Stimulated activated CD4-positive, alpha-beta T cell treated with anti-CD3 and anti-CD28 coated beads, Interleukin-1b, Interleukin-23, amount 100 ng/mL, for 1 hour (primary cell): ENCODE measurements at places on chromosomes 6 and 20.
A peak's percentile ranks its signal among the peaks of the same experiment; 100 is the strongest.

DNA sequence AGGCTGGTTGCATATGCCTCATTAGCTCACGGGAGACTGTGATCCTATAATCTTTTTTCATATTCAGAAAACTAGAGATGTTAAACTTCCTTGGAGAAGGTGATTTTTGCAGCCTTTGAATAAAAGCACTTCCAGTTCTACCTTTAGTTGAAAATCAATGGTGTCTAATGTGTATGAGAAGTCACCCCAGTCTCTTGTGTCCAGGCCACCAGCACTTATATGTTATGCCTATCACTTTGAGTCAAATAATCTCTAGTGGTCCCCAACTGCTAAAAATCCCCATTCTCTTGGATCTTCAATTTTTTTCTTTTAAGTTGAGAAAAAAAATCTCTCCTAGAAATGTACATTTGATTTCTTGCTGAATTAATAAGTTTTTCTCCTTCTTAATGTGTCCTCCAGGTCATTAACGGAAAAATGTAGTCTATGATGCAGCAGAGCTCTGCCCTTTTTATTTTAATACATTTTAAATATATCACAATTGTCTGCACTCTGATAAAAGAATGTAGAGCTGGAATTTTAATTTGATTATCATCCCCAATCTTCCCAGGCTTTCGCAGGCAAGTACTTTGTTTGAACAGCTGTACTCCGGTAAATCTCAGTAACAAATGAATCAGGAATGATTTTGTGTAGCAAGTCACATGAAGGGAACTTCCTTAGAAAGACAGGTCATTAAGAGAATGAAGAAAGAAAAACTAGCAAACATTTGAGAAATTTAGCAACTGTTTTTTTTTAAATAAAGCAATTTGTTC is 147.0 kb downstream of the SOX4 start:
- no peak for DNase-seq

- DNase-seq = no peak
These were observed 1.6 kb downstream of the DSP start for GRCh38 chr6:7542874-7543624.

- DNase-seq = no peak
These were observed 80.0 kb upstream of the GATA5 start for GRCh38 chr20:62555642-62556420.

DNA sequence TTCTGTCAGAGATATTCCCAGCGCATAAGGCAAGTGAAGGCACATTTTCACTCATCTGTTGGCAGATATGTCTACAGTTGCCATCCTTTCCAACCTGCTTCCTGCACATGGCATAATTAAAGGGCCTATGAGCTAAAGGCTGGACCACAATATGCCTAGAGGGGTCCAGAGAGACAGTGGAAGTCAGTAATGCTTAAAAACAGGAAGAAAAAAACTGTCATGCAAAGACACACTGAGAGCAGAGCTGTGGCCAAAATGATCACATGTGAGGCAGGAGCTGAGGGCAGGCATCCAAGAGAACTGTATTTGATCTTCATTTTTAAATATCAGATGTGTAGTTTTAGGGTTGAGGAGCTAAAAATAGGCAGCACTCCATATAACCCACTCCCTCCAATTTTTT is 125.0 kb upstream of the BACH2 start:
- no peak for DNase-seq

- no peak for DNase-seq
These were observed 92.8 kb downstream of the MRPL14 start for GRCh38 chr6:44034391-44034861.

DNA sequence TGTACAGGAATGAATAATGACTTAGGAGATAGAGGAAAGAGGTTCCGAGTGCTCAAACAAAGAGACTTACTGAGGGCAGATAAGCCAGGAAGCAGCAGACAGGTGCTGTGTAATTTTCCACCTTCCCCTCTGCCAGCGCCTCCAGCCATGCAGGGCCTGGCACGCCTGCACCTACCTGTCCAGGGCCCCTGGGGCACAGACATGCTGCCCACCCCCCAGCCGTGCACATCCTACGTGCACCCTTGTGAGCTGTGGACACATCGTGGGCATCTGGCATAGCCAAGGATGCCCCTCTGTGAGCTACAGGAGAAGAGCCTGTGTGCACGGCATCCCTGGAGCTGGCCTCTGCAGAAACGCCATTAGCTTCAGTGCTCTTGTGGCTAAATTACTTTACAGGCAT is 7.1 kb upstream of the SMOC2 start:
- no peak for DNase-seq

DNA sequence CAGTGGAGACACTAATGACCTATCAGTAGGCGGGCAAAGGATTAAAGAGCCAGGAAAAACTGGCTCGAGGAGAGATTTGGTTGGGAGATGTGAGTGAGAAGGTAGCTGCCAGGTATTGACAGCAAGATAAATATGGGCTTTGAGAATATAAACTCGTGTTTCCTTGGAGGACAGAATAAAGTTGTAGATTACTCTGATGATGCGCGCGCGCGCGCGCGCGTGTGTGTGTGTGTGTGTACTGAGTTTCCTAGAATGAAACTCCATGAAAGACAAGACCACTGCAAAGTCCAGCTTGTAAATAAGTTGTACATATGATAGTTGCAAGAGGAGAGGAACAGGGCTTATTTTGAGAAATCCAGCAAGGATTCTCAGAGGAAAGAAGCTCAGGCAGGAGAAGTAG is 13.3 kb upstream of the TREM2 start:
- DNase-seq = no peak

GRCh38 chr6:63644668-63645326 is 9.2 kb downstream of the PHF3 start:
- no peak for DNase-seq

DNA sequence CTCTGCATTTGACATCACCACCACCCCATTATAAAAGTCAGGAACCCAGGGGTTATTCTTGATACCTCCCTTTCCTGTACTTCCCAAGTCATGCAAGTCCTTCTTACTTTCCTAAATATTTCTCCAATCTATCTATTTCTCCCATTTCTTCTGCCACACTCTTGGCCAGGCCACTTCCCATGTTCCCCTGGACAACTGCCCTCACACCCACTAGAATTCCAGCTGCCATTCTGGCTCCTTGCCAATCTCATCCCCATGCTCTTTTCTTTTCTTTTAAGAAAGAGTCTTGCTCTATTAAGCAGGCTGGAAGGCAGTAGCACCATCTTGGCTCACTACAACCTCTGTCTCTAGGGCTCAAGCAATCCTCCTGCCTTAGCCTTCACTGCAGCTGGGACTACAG is 15.2 kb downstream of the DEFB132 start:
- no peak for DNase-seq

DNA sequence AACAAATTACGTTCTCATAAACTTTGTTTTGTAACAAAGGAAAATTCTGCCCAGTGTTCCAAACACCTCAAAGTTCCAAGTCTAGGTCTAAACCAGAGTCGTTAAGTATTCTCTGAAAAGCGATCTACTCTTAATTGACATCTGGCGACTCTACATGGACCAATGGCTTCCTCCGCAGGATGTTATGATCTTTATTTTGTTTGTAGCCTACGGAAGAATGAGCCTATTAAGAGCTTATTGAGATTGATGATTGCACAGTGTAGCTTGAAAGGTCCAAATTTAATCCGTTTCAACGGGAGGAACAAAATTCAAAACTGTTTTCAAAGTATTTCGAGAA is 61.1 kb downstream of the FAM217A start:
- no peak for DNase-seq

DNA sequence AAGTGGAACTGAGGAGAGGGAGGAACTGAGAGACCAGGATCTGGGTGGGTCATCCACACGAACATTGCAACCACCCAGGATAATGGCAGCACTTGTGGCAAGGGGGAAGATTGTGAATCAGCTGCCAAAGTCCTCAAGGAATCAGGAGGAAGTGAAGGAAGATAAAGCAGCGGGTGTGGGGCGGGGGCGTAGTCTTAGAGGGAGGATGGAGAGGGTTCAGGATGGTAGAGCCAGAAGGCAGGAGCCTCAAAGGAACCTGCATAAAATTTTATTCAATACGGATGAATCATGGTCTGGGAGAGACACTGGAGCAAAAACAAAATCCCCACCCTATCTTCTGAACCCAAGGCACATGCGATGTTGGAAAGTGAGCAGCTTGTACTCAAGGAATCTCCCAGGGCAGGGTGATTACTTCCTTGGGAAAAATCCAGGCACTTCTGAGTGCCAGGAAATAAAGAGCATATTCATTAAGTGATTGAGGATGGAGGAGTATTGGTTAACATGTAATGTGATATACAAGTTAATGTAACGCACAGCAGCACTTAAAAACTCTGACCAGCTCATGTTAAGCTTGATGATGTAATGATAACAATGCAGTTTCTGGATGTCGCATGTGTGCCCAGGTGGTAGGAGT is 82.0 kb upstream of the B3GAT2 start:
- DNase-seq = no peak

DNA sequence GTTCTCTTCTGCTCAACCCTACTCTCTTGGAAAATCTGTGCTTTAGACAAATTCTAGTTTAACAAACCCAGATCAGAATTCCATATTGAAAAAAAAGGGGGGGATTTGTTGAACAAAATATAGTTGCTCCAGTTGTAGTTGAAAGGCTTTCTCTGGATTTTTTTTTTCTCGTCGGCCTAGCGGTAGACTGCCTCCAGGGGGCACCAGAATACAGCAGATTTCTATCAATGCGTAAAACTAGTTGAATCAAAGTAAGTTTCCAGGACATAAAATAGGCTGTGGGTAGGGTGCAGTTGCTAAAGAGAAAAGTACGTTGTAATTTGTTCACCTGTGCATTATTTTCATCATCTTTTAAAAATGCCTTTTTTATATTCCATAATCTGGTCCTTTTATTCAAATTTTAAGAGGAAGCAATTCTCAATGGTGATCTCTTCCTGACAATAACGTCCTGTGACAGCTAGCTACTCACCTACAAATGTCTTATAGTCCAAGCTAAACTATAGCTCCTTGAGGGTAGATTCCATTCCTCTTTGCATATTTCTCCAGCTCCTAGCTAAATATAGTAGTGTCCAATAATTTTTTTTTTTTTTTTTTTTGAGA is 105.4 kb downstream of the PERP start:
- DNase-seq = peak; percentile 41

DNA sequence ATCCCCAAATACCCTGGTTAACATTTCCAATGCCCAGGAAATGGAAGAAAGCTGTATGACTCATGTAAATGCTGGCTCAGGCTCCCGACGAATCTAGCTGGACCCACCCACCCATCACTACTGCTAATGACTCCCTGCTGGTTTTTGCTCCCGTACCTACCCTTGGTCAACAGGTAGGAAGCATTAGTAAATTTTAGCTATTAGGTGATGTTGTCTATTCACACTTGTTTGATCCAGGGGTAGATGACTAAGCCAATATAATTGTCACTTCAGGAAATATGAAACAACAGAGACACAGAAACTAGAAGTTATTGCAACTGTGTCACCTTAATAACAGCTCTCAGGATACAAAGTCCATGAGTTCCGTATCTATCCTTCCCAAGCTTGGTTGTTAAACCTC is 94.4 kb upstream of the BEND6 start:
- no peak for DNase-seq

DNA sequence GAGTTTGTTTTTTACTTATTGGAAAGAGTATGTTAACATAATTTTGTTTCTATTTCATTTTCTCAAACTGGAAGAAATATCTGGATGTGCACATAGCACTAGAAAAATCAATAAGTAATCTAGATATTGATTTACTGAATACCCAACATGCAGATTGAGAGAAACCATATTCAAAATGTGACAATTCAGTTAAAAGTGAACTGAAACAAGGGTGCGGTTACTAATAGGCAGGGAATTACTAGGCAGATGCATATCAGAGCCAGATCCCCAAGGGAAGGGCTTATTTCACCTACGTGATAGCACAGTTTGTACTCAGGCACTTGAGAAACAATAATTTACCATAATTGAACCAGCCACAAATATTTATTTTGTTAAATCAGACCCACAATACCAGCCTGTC is 493.1 kb upstream of the FLRT3 start:
- no peak for DNase-seq

GRCh38 chr20:49610691-49611538 is 43.0 kb upstream of the PTGIS start:
- DNase-seq = peak; percentile 37

- no peak for DNase-seq
These were observed 222.4 kb upstream of the JARID2 start for GRCh38 chr6:15023448-15023847.

DNA sequence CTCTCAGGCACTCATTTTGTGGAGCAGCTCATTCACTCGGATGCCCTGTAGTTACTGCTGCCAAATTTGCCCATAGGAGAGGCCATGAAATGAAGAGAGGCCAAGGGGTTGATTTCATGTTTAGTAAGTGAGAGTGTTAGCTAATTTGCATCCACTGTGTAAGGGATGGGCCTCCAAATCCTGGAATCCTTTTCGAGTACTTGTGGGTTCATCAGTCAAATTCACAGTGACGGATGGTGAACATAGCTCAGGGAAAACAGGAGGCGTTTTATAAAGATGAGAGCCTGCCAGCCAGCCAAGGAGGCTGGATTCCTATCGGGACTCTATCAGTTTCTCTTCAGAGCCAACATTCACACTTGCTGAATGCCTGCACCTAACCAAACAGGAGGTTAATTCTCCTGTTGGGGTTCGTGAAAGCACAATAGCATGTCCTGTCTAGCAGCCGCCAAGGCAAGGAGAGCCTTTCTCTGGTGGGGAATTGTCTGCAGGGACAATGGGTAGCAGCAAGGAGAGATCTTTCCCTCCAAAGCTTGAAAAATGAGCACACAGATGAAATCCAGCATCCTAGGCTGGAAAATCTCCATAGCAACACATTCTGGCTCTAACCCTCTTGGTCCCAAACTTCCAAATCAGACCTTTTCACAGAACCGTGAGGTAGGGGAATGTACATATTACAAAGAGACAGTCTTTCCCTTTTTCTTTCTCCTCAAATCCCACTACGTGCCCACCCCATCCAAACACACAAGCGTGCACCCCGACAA is 231.4 kb upstream of the ECI2 start:
- no peak for DNase-seq

DNA sequence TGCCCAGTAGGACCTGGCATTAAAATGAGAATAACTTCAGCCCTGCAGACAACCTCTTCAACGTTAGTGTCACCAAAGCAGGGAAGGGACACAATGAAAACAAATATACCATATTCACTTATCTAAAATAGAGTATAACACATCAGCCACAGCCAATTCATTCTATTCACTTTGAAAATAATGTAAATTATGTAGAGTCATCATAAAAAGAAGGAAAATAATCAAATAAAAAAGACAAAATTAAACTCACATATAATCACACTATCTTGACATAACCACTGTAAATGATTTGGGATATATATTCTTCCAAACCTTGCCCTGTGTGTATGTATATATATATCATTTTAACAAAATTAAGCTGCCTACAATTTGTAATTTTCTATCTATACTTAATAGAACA is 78.1 kb upstream of the HEY2 start:
- DNase-seq = no peak
